Colonic mucosa (tissue), 4 donors: ENCODE measurements at places on chromosomes 16 and 17. TPM values are rescaled to one million over a fixed set of nuclear protein-coding genes. Genes with fewer than 3 reads are reported as not detected.
A peak's percentile ranks its signal among the peaks of the same experiment; 100 is the strongest.

DNA sequence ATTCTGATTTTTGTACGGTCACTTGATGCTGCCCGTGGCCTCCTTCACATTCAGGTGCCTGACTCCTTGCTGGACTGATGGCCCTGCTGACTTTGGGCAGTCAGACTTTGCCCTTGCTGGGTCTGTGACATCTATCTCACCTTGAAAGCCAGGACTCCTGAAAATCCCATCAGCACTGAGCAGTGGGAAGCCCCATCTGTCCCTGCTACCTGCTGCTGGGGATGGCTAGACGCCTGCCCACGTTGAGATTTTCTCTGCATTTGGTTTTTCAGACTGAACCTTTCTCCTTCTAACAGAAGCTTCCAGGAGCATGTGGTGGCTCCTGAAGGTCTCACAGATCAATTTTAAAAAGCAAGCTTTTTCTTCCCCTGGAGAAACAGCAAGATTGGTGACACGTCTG lies 10.2 kb upstream of the ZNF18 start:
- H3K27ac ChIP-seq, result no peak overlapping the region
- H3K4me3 ChIP-seq, result no peak overlapping the region
- no peaks in the 10 kb centered on the region for H3K4me1 ChIP-seq
- DNase-seq, result no peak

- H3K36me3 ChIP-seq, result peaks cover 7% of the 10 kb centered on the region
- no peaks in the 10 kb centered on the region for H3K27me3 ChIP-seq
- H3K4me3 ChIP-seq, result no peak overlapping the region
- DNase-seq, result no peak
- no peaks in the 10 kb centered on the region for H3K4me1 ChIP-seq
These were observed 73.3 kb downstream of the N4BP1 start for GRCh38 chr16:48536614-48537200.

- no peaks in the 10 kb centered on the region for H3K27me3 ChIP-seq
- no peaks in the 10 kb centered on the region for H3K4me1 ChIP-seq
These were observed 53.8 kb downstream of the TBX4 start for GRCh38 chr17:61505846-61506627.

- H3K4me3 ChIP-seq, result no peak overlapping the region
- DNase-seq, result no peak
- no peak overlapping the region for H3K27ac ChIP-seq
- no peaks in the 10 kb centered on the region for H3K4me1 ChIP-seq
- H3K36me3 ChIP-seq, result no peaks in the 10 kb centered on the region
These were observed 5.8 kb downstream of the TMEM97 start for GRCh38 chr17:28324781-28325180.

GRCh38 chr16:79318143-79318899 lies 282.2 kb downstream of the MAF start:
- H3K27ac ChIP-seq, result no peak overlapping the region
- no peaks in the 10 kb centered on the region for H3K27me3 ChIP-seq
- DNase-seq, result no peak
- no peak overlapping the region for H3K4me3 ChIP-seq
- H3K36me3 ChIP-seq, result no peaks in the 10 kb centered on the region

- H3K36me3 ChIP-seq, result no peaks in the 10 kb centered on the region
- no peaks in the 10 kb centered on the region for H3K4me1 ChIP-seq
- H3K4me3 ChIP-seq, result no peak overlapping the region
- peaks cover 40% of the 10 kb centered on the region for H3K27me3 ChIP-seq
- H3K27ac ChIP-seq, result no peak overlapping the region
These were observed 587 bp downstream of the HS3ST4 start for GRCh38 chr16:25692351-25692741.

- H3K27ac ChIP-seq, result no peak overlapping the region
- H3K4me1 ChIP-seq, result no peaks in the 10 kb centered on the region
- H3K27me3 ChIP-seq, result no peaks in the 10 kb centered on the region
- DNase-seq, result no peak
- no peak overlapping the region for H3K4me3 ChIP-seq
These were observed 31.4 kb downstream of the COG1 start for GRCh38 chr17:73224237-73224636.

DNA sequence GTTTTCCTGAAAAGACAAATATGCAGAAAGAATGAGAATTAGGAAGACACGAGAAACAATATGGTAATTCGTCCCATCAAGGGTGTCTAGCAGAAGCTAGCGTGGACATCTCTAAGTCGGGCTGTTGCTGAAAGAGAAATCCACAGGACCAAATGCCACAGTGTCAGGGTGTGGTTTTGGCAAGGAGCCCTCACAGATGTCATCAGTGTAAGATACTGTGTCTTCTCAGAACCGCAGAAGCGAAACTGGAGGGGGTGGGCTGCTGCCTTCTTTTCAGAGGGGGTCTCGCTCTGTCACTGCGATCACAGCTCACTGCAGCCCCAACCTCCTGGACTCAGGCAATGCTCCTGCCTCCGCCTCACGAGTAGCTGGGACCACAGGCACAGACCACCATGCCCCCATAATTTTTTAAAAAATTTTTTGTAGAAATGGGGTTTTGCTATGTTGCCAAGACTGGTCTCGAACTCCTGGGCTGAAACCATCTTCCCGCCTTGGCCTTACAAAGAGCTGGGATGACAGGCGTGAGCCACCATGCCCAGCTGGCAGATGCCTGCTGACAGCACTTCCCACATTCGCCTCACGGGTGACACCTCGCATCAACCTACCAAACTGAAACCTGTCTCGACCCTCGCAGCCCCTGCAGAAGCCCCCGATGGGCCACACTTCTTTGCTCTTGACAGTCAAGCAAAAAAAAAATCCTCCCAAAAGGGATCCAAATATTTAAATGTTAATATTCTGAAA lies 26.2 kb downstream of the TRAP1 start:
- H3K4me3 ChIP-seq, result no peak overlapping the region
- no peak overlapping the region for H3K27ac ChIP-seq
- no peaks in the 10 kb centered on the region for H3K36me3 ChIP-seq
- H3K4me1 ChIP-seq, result peaks cover 4% of the 10 kb centered on the region

DNA sequence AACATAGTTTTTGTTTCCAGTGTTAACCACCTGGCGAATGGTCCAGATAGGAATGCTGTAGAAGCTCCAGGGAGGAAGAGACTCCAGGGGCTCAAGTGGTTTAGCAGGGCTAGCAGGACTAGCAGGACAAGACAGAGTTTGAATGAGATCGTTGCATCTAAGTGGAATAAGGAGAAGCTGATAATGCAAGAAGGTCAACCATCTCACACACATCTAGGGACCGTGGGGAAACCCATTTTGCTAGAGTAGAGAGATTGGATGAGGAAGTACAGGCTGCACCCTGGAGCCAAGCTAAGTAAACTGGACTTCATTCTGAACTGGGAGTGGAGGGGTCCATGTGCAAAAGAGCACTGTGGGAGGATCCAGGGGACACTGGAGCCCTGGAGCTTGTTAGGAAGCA lies 86.1 kb upstream of the HSBP1 start:
- DNase-seq, result no peak
- no peaks in the 10 kb centered on the region for H3K4me1 ChIP-seq
- H3K27ac ChIP-seq, result no peak overlapping the region
- no peak overlapping the region for H3K4me3 ChIP-seq

- H3K4me3 ChIP-seq, result no peak overlapping the region
- DNase-seq, result no peak
- no peaks in the 10 kb centered on the region for H3K27me3 ChIP-seq
These were observed 22.8 kb downstream of the FAM117A start for GRCh38 chr17:49741009-49741691.

- DNase-seq, result peak; percentile 46
- peak overlapping the region; percentile 33 for H3K27ac ChIP-seq
- no peaks in the 10 kb centered on the region for H3K36me3 ChIP-seq
- no peaks in the 10 kb centered on the region for H3K27me3 ChIP-seq
These were observed 8.5 kb upstream of the LONP2 start for GRCh38 chr16:48235556-48236136.

- peaks cover 4% of the 10 kb centered on the region for H3K4me1 ChIP-seq
- no peak overlapping the region for H3K4me3 ChIP-seq
- DNase-seq, result no peak
- H3K27me3 ChIP-seq, result no peaks in the 10 kb centered on the region
These were observed 19.0 kb downstream of the EEF2K start for GRCh38 chr16:22225060-22225459.

GRCh38 chr17:81184555-81184954 lies 18.5 kb upstream of the AATK start:
- DNase-seq, result no peak
- H3K4me3 ChIP-seq, result no peak overlapping the region

GRCh38 chr16:47049901-47050583 lies 76.6 kb upstream of the DNAJA2 start:
- H3K27ac ChIP-seq, result no peak overlapping the region
- no peak for DNase-seq
- no peaks in the 10 kb centered on the region for H3K4me1 ChIP-seq
- no peaks in the 10 kb centered on the region for H3K36me3 ChIP-seq

- no peak overlapping the region for H3K4me3 ChIP-seq
- no peak overlapping the region for H3K27ac ChIP-seq
- H3K4me1 ChIP-seq, result no peaks in the 10 kb centered on the region
- no peaks in the 10 kb centered on the region for H3K36me3 ChIP-seq
- no peaks in the 10 kb centered on the region for H3K27me3 ChIP-seq
These were observed 24.2 kb downstream of the GRB7 start for GRCh38 chr17:39761861-39762496.

DNA sequence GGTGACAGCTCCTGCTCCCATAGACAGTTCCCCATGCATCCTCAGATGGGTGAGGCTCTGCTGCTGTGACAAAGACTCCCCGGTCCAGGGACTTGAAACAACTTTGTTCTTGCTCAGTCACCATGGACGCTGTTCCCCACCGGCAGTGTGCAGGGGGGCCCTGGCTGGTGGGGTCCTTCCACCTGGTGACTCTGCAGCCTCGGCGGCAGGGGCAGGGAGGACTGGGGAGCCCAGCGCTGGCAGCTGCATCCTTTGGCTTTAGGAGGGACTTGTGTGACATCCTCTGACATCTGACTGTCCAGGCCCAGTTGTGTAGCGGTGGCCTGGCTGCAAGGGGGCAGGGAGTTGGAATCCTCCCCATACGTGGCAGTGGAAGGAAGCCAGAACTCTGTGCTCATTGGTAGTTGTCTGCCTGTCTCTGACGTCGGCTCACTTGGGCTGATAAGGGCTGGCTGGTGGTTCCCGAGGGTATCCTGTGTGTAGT lies 107.3 kb downstream of the CMIP start:
- no peak for DNase-seq
- no peak overlapping the region for H3K4me3 ChIP-seq
- no peaks in the 10 kb centered on the region for H3K36me3 ChIP-seq
- H3K4me1 ChIP-seq, result peaks cover 7% of the 10 kb centered on the region
- H3K27me3 ChIP-seq, result no peaks in the 10 kb centered on the region
- H3K27ac ChIP-seq, result no peak overlapping the region

FOXN1 gene
- not detected for total RNA-seq

SLC35G6 gene
- total RNA-seq, result not detected

G6PC1 gene
- 0.40 TPM for total RNA-seq

CCL8 gene
- 5.9 TPM for total RNA-seq

RAMP2 gene
- 3.5 TPM for total RNA-seq

DHX40 gene
- total RNA-seq, result 22.7 TPM

OTOP2 gene
- total RNA-seq, result 18.4 TPM

GSG1L2 gene
- total RNA-seq, result not detected

C17orf100 gene
- 1.5 TPM for total RNA-seq

HSD11B2 gene
- total RNA-seq, result 348 TPM

NLRC3 gene
- total RNA-seq, result 2.0 TPM

ACE gene
- total RNA-seq, result 45.2 TPM

CTRB1 gene
- 19.1 TPM for total RNA-seq
